ENCODE measurements at places on chromosomes 11 and 22. TPM values are rescaled to one million over a fixed set of nuclear protein-coding genes. Genes with fewer than 3 reads are reported as not detected.

Gene B4GALNT4
- 53.5 TPM for polyA plus RNA-seq

Gene FAM180B
- polyA plus RNA-seq = not detected

Gene POGLUT3
- polyA plus RNA-seq = 7.7 TPM

Gene USH1C
- 1.8 TPM for polyA plus RNA-seq

Gene LIF
- 1.8 TPM for polyA plus RNA-seq

DNA sequence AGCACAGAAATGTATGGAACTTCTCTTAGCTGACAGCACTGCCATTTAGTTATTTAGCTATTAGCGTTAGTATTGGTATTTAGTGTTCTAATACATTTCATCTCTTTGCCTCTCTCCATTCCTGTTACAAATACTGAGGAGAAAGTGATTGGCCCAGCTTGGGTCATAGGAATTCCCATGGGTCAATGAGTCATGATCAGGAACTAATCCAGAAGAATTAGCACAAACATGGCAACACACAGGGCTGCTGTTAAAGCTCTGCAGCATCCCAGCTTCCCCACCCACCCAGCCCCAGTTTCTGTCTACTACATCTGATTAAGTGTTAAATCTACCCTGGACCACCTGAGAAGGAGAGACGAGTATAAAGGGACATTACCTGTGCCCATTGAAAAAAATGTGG, 36.1 kb downstream of the PDGFD start:
- DNase-seq = no peak

DNA sequence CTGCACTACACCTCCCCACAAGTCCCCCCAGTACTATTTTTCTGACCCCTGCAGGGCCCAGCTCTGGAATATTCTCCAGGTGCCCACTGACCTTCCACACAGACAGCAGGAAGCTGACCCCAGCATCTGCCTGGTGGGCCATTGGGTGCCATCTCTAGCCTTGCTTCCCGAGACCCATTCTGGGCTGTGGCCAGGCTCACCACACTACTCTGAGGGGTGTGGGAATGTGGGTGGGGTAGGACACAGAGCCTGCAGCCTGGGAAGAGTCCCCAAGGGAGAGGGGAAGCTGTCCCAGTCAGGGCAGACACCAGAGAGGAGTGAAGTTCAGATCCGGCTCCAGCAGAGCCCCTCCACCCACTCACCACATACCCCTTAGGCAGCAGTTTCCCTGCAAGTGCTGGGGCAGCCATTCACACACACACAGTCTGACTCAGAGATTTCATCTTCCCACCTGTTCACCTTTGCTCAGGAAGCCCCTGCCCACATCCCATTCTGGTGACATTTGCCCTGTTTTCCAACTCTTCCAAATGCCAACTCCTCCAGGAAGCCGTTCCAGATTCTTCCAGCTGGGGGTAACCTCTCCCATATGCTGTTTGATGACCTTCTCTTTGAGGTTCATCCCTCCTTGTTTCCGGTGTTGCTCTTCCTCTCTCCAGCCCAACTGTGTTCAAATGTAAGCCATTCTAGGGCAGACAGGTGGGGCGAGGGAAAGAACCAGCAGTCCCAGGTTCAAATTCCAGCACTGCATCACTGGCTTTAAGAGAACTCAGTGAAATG, 1.9 kb downstream of the SLCO2B1 start:
- no peak for DNase-seq

DNA sequence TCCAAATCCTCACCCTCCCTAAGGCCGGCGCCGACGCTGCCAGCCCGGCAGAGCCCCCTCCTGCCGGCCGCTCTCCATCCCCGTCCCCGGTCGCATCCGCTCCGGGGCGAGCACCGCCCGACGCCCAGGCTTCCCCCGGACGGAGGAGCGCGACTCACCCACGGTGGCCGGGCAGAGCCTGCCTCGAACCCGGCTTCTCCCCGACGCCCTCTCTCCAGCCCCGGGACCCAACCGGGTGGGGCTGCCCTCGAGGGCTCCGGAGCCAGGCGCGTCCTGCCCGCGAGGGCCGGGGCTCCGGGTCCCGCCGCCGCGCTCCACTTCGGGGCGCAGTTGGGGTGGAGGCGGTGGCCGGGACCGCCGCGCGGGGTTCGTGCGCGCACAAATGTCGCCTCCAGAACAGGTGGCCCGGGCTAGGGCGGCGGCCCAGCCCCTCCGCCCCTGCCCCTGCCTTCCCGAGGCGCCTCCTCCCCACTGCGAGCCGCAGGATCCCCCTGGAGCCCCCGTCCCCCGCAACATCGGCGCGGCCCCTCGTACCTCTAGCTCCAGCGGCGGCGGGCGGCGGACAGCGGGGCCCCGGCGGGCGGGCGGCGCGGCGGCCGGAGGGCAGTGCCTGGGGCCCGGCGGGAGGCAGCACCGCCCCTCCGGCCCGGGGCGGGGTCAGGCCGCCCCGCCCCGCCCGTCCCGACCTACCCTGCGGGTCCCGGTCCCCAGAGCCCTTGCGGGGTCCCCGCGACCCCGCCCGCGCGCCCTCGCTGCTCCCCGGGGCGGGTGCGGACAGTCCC, at the start of gene A4GALT:
Gene A4GALT, minus strand, starts transcription at position 608 of the 782 bp plus-strand sequence. CDS start 26,919 bp downstream, outside the sequence.
- DNase-seq = peak; percentile 54

GRCh38 chr22:27045103-27045947, 387.9 kb downstream of the MIAT start:
- peak; percentile 28 for DNase-seq

DNA sequence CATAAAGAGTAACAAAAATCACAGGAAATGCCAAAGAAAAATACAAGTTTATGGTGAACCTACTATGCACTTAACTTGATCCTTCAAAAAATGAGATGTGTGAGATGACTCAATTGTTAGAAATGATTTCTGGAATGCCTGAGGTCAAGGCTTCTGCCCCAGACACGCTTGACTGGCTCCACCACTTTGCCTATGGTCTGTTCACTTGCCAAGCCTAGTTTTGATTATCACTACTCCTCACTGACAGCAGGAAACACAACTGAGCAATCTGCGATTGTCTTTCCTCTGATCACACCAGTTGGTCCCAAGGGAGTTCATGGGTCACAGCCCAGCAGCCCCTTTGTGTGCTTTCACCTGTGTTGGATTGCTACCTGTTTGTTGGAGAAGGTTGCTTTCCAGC, 20.6 kb upstream of the PRDM10 start:
- DNase-seq = no peak

GRCh38 chr11:83557653-83558052, 271.5 kb upstream of the CCDC90B start:
- no peak for DNase-seq

GRCh38 chr11:88105951-88106350, 69.3 kb downstream of the RAB38 start:
- no peak for DNase-seq

DNA sequence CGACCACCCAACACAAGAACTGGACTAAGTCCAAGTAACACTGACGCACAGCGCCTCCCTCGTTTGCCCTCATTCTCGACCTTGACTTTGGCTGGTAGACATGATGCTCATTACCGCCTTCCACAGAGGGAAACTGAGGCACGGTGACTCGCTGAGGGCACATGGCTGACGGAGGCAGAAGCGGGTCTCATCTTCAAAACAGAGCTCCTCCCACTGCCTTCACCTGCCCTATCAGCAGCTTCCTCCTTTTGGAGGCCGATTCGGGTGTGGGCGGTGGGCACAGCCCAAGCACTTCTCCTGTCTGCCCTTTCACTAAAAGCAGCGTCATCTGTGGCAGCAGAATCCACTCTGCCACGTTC, 2.0 kb upstream of the KMT5B start:
- no peak for DNase-seq

GRCh38 chr11:6623391-6624363, 4.5 kb upstream of the TPP1 start:
- DNase-seq = no peak

DNA sequence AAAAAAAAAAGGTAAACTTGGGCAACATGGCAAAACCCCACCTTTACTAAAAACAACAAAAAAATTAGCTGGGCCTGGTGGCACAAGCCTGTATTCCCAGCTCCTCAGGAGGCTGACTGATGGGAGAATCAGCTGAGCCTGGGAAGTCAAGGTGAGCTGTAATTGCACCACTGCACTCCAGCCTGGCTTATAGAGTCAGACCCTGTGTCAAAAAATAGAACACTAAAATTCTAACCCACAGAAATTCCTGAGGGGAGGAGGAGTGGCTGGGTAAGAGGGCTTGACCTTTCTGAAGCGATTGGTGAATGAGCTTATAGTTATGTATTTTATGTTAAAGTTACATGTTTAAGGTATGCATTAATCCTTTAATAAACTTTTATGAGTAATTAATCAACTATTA, 53.3 kb downstream of the FAT3 start:
- no peak for DNase-seq

- DNase-seq = no peak
Observed at GRCh38 chr11:119865661-119866156, 136.7 kb upstream of the NECTIN1 start.

DNA sequence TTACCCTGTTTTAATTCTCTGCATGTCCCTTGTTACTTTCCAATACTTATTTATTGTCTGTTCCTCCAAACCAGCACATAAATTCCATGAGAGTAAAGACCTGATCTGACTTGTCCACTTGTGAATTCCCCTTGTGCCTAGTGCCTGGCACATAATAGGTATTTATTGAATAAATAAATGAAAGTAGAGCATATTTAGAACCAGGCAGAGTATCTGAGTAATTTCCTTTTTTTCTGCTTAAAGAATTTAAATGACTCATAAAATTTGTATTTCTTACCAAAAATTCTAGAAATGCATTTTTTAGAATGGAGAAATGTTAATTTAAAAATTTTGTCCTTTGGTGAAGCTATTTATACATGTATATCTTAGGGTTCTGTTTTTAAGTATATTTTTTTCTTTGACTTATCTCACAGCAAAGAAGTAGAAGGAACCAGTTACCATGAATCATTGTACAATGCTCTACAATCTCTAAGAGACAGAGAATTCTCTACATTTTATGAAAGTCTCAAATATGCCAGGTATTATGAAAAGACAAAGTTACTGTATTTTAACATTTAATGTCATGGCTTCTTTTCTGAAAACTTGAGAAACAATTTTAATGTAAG, 96.8 kb downstream of the ATM start:
- no peak for DNase-seq
